MCF 10A (cell line): ENCODE measurements at places on chromosomes 16 and 17. TPM values are rescaled to one million over a fixed set of nuclear protein-coding genes. Genes with fewer than 3 reads are reported as not detected.
A peak's percentile ranks its signal among the peaks of the same experiment; 100 is the strongest.

Gene MEIOC
- not detected in 2 replicates for total RNA-seq

Gene PPY
- not detected in 2 replicates for total RNA-seq

Gene TBC1D3C
- total RNA-seq, result 3.4 TPM in 1 of 2 replicates, not detected in the other

Gene IKZF3
- total RNA-seq, result not detected in 2 replicates

Gene EFCAB5
- total RNA-seq, result 0.10 and 0.96 TPM in 2 replicates

Gene LRRC75A
- 0.29 and 0.30 TPM in 2 replicates for total RNA-seq

Gene PRSS33
- not detected in 2 replicates for total RNA-seq

Gene PRAC2
- total RNA-seq, result not detected in 2 replicates

GRCh38 chr16:31093132-31093703, 1.4 kb downstream of the VKORC1 start:
- H3K4me1 ChIP-seq, result peaks cover 12% of the 10 kb centered on the region
- H3K27me3 ChIP-seq, result no peaks in the 10 kb centered on the region
- peak; percentile 50 for DNase-seq
- peak overlapping the region; percentile 85 for H3K4me3 ChIP-seq
- H3K36me3 ChIP-seq, result peaks cover 22% of the 10 kb centered on the region

- DNase-seq, result no peak
- no peak overlapping the region for H3K27ac ChIP-seq
- H3K4me1 ChIP-seq, result peaks cover 6% of the 10 kb centered on the region
- H3K4me3 ChIP-seq, result no peak overlapping the region
These were observed 6.2 kb downstream of the PHF12 start for GRCh38 chr17:28944862-28945741.

- H3K27me3 ChIP-seq, result no peaks in the 10 kb centered on the region
- DNase-seq, result peak; percentile 62
- H3K36me3 ChIP-seq, result no peaks in the 10 kb centered on the region
These were observed 26.0 kb upstream of the PRKCA start for GRCh38 chr17:66276328-66276937.

DNA sequence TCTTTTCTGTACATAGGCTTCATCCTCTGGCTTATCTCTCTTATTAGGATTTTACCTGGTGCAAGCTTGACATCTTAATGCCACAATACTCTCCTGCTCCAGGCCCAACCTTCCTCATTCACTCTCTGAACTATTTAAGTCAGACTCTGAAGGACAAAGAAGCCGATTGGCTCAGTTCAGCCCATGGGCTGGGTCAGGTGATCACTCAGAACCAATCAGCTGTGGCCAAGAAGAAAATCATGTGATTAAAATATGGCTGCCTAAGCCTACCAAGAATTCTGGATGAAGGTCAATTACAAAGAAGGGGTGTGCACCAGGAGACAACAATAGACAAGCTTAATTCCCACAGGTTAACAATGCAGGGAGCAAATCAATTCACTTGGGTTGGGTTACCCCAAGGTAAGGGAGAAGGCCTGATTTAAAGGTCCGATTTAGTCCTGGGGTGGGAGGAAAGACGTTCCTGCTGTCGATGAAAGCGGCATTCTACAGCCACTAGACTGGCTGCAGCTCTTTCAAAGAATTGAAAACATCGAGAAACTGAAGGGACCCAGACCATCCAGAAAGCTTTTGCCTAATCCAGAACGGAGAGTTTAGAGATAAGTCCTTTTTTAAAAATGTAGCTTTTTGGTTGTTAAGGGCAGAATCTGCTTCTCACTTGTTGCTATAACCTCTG, 42.9 kb upstream of the NFAT5 start:
- no peaks in the 10 kb centered on the region for H3K36me3 ChIP-seq
- H3K27me3 ChIP-seq, result no peaks in the 10 kb centered on the region
- no peak for DNase-seq
- no peak overlapping the region for H3K27ac ChIP-seq
- H3K4me1 ChIP-seq, result peaks cover 11% of the 10 kb centered on the region

- no peaks in the 10 kb centered on the region for H3K27me3 ChIP-seq
- H3K4me3 ChIP-seq, result no peak overlapping the region
- peaks cover 48% of the 10 kb centered on the region for H3K4me1 ChIP-seq
- DNase-seq, result no peak
These were observed 288.7 kb downstream of the SOX9 start for GRCh38 chr17:72409405-72410002.

DNA sequence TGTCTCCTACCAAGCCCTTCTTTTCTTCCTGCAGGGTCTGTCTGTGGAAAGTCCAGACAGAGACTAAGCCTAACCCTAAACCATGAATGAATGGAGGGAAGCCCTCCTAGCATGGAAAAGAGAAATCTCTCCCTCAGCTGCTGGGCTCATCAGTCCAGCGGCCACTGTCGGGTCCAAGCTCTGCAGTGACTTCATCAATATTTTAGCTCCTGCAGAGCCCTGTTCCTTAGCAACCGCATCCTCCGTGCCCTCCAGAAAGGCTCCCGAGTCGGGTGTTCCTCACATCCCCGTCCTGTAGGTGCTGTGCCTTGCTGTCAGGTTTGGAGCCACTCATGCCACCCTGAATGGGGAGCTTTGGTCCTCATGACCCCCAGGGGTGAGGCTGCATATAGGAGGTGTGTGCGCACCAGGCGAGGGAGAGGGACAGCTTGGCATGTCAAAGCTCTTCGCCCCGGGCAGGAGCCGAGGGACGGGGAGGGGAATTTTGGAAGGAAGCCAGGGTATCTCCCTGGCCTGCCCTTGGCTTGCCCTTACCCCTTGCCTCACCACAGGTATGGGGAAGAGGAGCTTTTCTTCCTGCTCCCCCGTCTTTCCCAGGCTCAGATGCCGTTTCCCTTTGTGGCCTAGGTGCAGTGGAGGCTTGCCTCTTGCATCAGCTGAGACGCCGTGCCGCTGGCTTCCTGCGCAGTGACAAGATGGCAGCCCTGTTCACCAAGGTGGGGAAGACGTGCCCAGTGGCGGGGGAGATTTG, 23.9 kb downstream of the SGSM2 start:
- peaks cover 23% of the 10 kb centered on the region for H3K36me3 ChIP-seq
- no peak for DNase-seq
- no peaks in the 10 kb centered on the region for H3K27me3 ChIP-seq
- peak overlapping the region; percentile 84 for H3K27ac ChIP-seq

DNA sequence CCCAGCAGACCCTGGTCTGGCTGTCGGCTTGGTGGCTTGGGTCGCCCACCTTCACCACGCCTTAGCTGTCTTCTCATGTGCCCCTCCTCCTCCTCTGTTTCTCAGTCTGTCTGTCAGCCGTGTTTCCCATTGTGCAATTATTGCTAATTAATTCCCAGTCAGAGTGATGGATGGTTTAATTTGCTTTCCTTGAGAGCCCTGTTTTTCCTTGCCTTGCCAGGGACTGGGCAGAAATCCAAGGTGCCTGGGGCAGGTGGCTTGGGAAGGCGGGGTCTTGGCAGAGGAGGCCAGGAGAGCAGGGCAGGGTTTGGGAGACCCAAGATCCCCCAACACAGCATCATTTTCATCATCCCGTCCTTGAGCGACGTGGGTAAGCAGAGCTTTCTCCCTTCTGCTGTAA, 21.3 kb downstream of the NECAB2 start:
- H3K36me3 ChIP-seq, result peaks cover 6% of the 10 kb centered on the region
- H3K27ac ChIP-seq, result no peak overlapping the region
- H3K4me3 ChIP-seq, result no peak overlapping the region

DNA sequence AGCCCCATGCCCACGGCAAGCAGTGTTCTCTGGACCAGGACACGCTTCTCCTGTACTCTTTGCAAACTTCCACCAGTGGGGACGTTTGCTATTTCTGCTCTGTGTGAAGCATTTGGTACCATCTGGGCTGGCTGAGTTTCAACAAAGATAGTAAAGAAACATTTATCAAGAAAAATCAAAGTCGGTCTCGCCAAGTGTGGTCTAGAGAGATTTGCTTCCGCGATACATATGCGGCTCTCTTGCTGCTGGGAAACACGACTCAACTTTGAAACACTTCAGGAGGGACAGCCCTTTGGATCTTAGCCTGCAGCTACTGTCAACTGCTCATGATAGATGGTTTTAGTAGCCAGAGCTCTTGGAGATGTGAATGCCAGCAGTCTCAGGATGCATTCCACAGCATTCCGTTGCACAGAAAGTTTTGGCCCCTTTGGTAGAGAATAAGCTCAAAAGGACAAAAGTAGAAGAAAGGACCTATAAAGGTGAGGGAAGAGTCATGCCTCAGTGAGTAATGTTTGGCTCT, 168.2 kb upstream of the CACNG3 start:
- no peaks in the 10 kb centered on the region for H3K4me1 ChIP-seq
- H3K27ac ChIP-seq, result no peak overlapping the region
- peaks cover 33% of the 10 kb centered on the region for H3K27me3 ChIP-seq
- H3K4me3 ChIP-seq, result no peak overlapping the region

DNA sequence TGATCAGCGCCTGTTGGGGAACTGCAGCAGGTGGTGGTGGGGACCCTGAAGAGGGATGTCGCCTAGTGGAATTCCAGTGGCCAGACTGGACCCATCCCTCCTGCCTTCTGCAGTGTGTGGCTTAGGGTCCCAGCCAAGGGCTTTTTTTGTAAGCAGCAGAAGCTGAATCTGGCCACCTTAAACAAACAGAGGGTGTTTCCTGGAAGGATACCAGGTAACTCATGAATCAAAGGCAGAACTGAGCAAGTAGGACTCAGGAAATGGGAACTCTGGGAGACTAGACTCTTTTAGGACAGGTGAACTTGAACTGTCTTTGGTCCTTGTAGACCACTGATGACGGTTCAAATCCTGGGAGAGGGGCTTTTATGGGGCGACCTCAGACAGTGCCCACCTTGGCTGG, 124.0 kb downstream of the ABCC6 start:
- H3K27me3 ChIP-seq, result no peaks in the 10 kb centered on the region
- DNase-seq, result no peak
- H3K36me3 ChIP-seq, result peaks cover 42% of the 10 kb centered on the region
- H3K4me1 ChIP-seq, result no peaks in the 10 kb centered on the region
- no peak overlapping the region for H3K27ac ChIP-seq

GRCh38 chr17:17109907-17110306, 67.7 kb downstream of the MPRIP start:
- H3K4me1 ChIP-seq, result peaks cover 33% of the 10 kb centered on the region
- peak overlapping the region; percentile 64 for H3K27ac ChIP-seq
- DNase-seq, result peak; percentile 32
- peaks cover 2% of the 10 kb centered on the region for H3K36me3 ChIP-seq
- H3K27me3 ChIP-seq, result no peaks in the 10 kb centered on the region
- no peak overlapping the region for H3K4me3 ChIP-seq

GRCh38 chr16:14300705-14301168, 229.6 kb downstream of the MRTFB start:
- peak overlapping the region; percentile 71 for H3K27ac ChIP-seq
- H3K36me3 ChIP-seq, result no peaks in the 10 kb centered on the region

DNA sequence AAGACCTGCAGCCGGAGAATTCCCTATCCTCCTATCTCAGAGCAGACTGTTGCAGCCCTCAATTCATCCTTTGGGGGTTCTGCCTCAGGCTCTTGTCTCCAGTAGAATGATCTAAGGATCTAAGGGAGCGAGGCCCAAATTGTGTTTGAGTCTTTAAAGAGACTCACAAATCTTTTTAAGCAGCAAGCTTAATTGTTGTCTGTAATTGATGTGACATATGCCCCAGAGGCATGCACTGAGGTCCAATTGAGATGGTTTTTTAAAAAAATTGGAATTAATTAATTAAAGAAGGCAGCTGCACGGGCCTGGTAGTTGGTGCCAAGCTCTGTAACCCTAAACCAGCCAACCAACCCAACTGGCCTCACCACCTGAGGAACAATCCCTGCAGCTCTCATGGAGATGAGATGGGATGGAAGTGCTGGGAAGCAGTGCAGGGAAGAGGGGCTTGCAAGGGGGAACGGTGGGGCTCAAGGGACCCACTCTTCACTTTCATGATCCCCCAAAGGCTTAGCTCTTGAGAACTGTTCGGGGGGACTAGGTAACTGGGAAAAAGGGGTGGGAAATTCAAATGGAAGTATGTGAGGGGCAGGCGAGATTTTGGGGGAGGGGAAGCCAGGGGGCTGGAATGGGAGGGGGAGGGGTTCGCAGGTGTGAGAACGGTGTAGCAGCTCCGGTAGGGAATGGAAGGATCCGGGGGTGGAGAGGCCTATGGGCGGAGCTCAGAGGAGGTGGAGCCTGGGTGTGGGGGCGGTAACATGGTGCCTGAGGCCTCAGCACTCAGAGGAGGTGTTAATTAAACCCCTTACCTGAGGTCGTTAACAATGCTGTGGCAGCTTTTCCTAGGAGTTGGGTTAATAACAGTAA, 9.2 kb upstream of the ZNF652 start:
- no peak overlapping the region for H3K4me3 ChIP-seq
- no peak overlapping the region for H3K27ac ChIP-seq
- H3K27me3 ChIP-seq, result no peaks in the 10 kb centered on the region
- H3K4me1 ChIP-seq, result no peaks in the 10 kb centered on the region
- DNase-seq, result no peak

DNA sequence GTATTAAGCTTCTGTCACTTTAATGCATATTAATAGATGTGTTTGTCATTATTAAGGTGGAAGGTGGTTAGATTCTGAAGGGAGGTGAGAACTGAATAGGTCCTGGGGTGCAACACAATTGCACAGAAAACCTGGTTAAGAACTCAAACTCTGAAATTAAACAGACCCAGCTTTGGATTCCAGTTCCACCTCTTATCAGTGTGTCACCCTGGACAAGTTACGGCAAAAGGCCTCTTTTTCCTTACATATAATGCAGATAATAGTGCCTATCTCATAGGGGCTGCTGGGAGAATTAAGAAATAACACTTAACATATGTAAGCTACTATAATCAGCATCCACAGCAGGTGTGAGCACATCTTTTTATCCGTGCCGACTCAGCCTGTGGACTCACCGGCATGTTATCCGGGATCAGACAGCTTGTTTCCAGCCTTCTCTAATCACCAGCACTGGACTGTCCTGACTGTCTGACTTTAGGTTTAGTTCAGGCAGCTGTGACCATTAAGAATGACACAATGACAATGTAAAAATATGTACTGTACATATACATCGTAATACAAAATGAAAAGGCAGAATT, 31.4 kb downstream of the TEX2 start:
- no peaks in the 10 kb centered on the region for H3K27me3 ChIP-seq
- DNase-seq, result no peak
- no peak overlapping the region for H3K4me3 ChIP-seq
- H3K27ac ChIP-seq, result peak overlapping the region; percentile 91

DNA sequence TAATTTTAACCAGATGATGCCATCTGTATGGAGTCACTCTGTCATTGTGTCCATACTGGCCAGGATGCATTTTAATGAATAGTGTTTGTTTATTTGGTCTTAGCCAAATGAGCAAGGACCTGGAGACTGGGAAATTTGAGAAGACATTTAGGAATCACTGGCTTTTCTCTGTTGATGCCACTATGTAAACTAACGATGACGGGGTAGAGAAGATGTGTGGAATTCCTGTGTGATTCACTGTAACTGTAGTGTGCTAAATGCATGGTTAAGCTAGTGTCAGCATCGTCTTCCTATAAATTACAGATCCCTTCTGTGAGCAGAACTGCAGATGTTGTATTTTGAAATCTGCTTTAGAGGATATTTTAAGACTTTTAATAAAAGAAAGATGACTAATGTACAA, 66.6 kb downstream of the NOS2 start:
- H3K4me3 ChIP-seq, result no peak overlapping the region
- no peak overlapping the region for H3K27ac ChIP-seq
- peaks cover 76% of the 10 kb centered on the region for H3K27me3 ChIP-seq
- no peak for DNase-seq

DNA sequence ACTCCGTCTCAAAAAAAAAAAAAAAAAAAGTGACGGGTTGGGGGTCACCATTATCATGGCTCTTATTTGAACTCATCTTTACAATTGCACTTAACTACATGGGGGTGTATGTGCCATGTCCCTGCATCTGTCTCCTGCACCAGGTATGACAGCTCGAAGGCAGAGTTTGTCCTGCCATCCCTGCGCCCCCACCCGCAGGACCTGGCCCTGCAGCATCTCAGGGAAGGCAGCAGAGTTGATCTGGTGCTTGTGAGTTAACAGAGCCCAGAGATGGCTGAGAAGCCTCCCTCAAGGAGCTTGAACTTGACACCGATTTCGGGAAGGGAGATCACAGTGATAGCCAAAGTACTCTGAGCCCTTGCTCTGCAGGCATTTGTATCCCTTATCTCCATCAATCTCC, 44.8 kb downstream of the C16orf82 start:
- no peaks in the 10 kb centered on the region for H3K4me1 ChIP-seq
- H3K4me3 ChIP-seq, result no peak overlapping the region
- H3K27me3 ChIP-seq, result peaks cover 38% of the 10 kb centered on the region
- no peak for DNase-seq
